ENCODE measurements at places on chromosomes 3 and 15. TPM values are rescaled to one million over a fixed set of nuclear protein-coding genes. Genes with fewer than 3 reads are reported as not detected.

DNA sequence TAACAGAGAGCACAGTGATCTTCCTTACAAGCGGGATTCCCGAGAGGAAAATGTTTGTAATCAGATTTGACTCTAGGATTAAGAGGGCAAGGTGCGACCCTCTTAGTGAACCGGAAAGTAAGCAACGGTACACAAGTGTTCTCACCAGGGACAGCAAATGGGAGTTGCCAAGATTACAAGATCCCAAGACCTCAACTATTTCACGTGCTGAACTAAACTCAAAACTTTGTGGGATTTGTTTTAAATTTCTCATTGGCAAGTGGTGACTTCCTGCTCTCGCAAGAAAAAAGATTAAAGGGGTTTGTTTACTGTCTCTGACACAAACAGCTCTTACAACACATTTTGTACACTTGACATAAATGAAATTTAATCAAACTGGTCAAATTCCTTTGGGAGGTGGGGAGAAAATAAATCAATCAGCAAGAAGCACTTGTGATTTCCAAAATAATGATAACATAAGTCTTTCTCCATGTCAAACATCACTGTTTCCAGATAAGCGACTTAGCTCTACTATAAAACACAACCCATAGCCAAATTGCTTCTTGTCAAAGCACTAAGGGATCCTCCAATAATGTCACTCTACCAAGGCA lies 2.2 kb upstream of the PGPEP1L start:
- no peak for DNase-seq

DNA sequence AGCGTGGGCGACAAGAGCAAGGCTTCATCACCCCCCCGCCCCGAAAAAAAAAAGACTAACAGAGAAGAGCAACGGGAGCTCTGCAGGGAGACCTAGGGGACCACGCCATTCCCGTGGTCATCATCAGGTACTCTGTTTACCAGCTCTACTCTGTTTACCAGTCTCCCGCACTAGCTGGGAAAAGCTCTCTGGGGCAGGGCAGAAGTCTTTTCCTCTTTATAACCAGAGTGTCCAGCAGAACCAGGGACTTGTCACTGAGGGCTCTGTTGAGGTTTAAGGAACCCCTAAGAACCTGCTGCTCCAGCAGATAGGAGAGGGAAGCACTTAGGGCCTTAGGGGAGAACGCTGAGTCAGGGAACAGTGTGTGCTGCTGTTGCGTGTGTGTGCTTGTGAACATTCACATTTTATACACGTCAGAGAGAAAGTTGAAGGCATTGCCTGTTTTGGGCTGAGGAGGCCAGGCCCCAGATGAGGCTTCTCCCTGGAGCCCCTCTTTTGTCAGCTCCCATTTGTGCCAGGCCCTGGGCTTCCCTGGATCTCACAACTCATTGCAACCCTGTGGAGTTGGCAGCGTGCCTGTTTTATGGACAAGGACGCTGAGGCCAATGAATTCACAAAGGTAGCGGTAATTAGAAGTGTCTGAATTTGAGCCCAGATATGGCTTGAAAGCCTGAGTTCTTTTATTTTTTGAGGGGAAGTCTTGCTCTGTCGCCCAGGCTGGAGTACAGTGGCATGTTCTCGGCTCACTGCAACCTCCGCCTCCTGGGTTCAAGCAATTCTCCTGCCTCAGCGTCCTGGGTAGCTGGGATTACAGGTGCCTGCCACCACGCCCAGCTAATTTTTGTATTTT lies 24.2 kb upstream of the ERICH6 start:
- no peak for DNase-seq

Gene GOLGA6D
- polyA plus RNA-seq, result 0.25 TPM

DNA sequence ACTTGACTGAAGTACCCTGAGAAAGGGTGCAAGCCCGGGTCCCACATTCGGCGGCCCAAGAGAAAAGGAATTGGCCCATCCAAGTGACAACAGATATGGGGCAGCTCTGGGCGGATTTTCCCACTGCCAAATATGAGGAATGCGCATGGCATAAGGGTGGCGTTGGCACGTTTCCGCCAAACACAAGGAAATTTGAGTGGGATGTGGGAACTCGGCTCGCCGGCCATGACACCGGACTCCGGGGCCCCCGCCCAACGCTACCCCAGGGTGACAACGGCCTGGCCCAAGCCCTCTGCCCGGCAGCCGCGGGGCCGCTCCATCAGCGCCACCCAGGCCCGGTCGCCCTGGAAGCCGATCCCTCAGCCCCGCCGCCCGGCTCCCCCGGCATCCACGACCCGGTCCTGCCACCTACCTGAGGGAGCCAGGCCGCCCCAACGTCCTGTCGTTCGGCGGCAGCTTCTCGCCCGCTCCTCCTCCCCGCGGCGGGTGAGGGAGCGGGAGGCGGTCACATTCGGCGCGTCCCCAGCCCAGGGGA lies 449 bp downstream of the RAF1 start:
- peak; percentile 48 for DNase-seq

- no peak for DNase-seq
Observed at GRCh38 chr15:40430271-40430805, 10.4 kb upstream of the BAHD1 start.

GRCh38 chr3:58566398-58567250 lies 10.6 kb downstream of the FAM107A start:
- no peak for DNase-seq

GRCh38 chr3:143536817-143537535 lies 311.3 kb downstream of the SLC9A9 start:
- DNase-seq, result no peak

- DNase-seq, result no peak
Observed at GRCh38 chr15:99495430-99496301, 70.1 kb upstream of the MEF2A start.

All from hindlimb muscle (tissue), 1 donor.